Natural killer cell treated with Interleukin-12 subunit alpha and Interleukin-12 subunit beta and Interleukin-15 and Interleukin-18, amount 100 ng/mL, for 72 hours (primary cell): ENCODE measurements at places on chromosomes 1 and 21.

GRCh38 chr1:24105368-24106160 lies 6.4 kb downstream of the MYOM3 start:
- no peak for DNase-seq

DNA sequence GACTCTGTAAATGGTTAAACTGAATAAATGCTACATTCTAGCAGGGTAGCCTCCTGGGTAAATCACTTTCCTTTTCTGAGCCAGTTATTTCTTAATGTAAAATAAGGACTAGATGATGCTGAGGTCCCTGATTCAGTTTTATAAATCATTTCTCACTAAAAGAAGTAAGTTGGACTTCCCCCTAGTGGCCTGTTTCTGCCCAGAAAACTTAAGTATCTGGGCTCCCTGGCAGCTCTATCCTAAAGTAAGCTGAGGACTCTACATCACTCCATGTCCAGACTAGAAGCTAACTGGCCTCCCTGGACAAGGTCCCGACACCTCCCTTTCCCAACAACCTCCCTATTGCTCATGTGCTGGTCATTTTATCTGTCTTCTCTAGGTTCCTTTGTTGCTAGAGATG lies 3.0 kb downstream of the GPN2 start:
- DNase-seq = no peak

- DNase-seq = no peak
Observed at GRCh38 chr1:204868340-204868700, 2.3 kb upstream of the NFASC start.

GRCh38 chr1:84615790-84616189 lies 41.5 kb upstream of the CTBS start:
- DNase-seq = no peak

DNA sequence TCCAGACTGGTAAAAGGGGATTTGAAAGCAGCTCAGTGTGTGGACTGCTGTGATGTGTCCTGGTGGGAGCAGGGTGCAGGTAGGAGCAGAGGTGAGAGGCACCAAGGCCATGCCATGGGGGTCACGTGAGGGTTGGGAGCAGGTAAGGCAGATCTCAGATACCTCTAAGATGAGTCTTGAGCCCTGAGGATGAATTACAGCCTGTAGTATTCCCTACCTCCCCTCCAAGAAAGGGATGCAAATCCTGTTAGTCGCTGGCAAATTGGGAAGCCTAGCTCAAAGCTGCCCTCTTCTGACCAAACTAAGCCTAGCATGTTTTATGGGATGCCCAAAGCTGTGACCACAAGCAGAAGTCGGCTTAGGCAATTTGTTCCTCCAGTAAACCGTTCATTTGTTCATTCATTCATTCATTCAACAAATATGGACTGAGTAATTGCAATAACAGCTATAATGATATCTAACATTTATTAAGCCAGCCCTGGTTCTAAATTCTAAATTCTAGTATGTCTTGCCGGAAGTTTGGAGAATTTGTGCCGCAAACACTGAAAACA lies 3.9 kb upstream of the NUAK2 start:
- peak; percentile 69 for DNase-seq

DNA sequence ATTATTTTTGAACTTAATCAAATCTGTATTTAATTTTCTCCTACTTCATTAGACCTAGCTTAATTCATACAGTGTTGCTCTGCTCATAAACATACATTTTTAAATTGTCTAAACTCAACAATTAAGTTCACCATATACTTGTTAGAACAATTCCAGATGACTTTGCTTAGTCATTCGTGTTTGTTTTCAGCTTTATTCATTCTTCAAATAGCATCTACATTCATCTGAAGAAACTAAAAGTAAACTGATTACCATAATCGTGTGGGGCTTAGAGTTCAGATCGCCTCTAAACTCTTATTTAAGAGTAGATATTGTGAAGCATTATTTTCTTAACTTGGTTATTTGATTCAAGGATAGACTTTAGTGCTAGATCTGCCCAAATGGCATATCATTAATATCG lies 34.4 kb downstream of the KLHL20 start:
- no peak for DNase-seq

DNA sequence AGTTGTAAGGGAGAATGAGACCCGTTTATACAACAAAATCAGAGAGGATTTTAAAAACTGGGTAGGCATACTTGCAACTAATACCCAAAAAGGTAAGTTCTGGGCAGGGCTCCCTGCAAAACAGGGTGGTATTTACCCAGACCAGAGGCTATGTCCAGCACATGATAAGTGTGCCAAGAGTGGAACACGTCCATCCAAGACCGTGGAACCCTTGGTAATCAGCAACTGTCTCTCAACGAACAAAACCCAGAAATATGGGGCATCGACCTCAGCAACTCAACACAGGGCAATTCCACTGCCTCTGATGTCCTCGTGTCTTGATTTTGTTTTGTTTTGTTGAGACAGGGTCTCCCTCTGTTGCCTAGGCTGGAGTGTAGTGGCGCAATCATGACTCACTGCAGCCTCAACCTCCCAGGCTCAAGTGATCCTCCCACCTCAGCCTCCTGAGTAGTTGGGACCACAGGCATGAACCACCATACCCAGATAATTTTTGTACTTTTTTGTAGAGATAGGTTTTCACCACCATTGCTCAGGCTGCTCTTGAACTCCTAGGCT lies 26.7 kb upstream of the MX1 start:
- DNase-seq = no peak

- DNase-seq = no peak
Observed at GRCh38 chr21:46069166-46069565, 28.7 kb upstream of the COL6A2 start.

DNA sequence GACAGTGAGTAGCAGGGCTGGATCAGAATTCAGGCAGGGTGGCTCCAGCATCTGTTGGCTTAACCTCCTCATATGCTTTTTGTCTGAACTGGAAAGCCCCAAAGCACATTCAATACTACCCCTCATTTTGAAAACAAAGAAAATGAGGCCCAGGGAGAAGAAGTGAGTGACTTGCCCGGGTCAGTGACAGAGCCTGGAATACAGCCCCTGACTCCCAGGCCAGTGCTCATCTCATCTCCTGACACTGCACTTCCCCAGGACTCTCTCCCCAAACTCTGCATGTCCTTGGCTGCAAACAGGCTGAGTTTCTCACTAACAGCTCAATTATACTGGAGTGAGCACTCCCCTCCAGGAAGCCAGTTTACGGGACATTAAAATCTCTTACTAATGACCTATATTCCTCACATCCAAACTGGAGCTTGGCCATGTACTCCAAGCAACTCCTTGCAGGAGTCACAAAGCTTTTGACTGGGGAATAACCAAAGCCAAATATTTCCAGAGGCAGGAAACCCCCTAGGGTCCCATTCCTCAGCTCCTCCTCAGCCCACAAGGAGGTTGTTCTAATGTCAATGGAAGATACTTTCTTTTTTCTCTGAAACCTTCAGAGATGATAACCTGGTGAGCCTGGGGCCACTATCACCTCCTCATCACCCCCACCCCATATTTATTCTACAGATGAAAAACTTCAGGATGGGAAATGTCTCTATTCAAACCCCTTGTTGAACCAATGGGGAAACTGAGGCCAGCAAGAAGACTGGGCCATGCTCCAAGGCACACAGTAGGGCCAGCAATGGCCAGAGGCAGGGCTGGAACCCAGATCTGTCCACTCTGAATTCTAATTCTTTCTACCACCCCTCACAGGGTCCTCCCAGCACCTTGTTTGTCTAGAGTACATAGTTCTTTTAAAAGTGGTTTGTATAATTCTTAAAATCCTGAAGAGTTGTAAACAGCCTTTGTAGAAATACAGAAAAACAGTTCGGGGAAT lies 127.0 kb downstream of the PLPP3 start:
- no peak for DNase-seq

GRCh38 chr1:41658431-41659158 lies 174.1 kb upstream of the EDN2 start:
- DNase-seq = no peak

DNA sequence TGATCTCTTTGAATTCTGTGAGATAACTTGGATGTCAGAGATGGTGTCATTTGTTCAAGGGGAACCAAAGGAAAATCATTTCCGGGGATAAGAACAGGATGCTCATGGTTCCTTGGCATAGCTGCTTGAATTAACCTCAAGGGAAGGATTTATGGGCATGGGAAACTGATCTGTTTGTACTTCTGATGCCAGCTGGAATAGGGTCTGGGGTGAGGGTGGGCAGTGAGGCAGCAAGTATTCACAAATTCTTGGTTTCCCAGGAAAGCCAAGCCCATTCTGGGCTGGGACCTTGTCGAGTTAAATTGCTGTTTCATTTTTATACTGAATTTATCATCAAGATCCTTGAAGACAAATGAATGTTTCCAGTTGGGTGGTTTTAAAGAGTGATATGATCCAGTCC lies 14.1 kb downstream of the INTS3 start:
- DNase-seq = no peak

DNA sequence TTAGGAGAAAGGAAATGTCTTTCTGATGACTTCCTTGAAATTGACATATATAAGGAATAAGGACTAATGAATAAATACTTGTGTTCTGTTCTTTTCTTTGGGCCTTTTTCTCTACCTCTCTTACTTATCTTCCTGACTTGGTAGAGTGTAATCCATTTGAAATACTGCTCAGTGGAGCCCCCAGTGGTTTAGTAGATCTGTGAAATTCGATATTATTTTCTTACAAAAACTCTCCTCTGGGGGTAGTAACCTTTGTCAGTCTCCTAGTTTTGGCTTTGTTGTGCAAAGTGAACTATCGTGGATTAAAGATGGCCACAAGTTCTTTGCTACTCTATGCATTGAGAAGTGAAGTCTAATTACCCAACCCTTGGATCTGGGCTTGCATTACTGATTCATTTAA lies 48.8 kb downstream of the DUSP10 start:
- no peak for DNase-seq

DNA sequence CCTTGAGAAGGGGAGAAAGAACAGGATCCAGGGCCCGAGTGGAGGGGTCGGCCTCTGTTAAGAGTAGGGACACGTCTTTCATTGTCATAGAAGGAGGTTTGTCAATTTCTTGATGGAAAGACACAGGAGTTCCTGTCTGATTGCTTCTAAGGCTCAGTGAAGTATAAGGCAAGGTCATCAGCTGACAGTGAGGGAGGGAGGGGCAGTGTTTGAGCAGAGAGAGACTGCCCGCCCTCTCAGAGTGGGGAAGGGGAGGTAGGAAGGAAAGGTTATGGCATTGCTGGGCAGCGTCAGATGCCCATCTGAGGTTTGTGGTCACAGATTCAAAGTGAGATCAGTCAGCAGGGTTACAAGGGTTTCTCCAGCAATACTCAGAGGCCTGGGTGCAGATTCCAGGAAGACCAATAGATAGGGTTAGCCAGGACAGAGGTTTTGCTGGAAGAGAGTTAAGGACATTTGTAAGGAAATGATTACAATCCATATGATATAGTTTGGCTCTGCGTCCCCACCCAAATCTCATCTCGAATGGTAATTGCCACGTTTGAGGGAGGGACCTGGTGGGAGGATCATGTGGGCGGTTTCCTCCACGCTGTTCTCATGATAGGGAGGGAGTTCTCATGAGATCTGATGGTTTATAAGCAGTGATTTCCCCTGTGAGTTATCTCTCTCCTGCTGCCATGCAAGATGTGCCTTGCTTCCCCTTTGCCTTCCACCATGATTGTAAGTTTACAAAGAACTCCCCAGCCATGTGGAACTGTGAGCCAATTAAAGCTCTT lies 127.2 kb upstream of the GJB5 start:
- DNase-seq = no peak

DNA sequence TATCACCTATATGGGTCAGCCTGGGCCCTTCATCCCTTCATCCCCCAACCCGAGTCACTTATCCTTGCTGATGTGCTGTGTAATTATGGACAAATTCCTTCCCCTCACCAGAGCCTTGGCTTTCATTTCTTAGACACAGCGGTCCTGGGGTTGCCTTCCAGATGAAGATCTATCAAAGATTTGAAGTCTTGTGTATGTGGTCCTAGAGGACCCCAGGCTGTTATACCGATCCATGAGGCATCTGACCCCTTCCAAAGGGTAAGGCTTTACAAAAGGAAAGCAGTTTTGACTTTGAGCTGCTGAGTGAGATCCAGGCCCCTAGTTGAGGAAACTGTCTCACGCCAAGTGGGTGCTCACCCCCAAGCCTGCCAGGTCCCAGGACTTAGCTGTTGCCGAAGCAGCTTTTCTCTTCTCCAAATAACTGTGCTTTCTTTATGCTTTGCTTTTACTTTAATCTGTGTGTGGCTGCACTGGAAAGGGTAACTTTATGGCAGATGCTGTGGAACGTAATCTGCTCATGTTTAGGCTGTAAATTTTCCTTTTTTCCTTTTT lies 37.6 kb downstream of the MAN1C1 start:
- no peak for DNase-seq

GRCh38 chr1:207691841-207692240 lies 46.9 kb downstream of the CR1L start:
- DNase-seq = no peak

DNA sequence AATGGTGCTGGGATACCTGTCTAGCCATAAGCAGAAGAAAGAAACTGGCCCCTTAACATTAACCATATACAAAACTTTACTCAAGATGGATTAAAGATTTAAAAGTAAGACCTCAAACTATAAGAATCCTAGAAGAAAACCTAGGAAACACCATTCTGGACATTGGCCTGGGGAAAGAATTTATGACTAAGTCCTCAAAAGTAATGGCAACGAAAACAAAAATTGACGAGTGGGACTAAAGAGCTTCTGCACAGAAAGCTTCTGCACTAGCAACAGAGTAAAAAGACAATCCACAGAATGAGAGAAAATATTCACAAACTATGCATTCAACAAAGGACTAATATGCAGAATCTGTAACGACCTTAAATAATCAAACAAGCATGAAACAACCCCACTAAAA lies 66.7 kb downstream of the NME7 start:
- no peak for DNase-seq

DNA sequence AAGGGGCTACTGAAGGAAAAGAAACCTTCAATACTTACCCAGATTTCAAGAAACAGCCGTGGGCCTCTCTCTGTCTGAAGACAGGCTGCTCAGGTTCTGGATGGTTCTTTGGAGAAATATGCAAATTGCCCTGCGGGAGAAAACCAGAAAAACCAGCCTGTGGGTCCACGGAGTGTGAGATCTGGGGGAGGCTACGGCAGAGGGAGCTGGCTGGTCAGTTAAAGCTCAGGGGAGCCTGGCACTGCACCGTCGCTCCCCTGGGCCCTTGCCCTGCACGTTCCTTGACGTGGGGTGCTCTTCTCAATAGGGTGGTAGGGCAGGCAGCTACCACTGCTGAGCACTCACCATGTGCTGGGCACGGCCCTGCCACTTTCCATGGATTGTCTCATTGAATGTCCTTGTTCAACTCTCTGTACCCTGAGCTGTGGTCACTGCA lies 12.7 kb downstream of the TMCO4 start:
- DNase-seq = peak; percentile 12

DNA sequence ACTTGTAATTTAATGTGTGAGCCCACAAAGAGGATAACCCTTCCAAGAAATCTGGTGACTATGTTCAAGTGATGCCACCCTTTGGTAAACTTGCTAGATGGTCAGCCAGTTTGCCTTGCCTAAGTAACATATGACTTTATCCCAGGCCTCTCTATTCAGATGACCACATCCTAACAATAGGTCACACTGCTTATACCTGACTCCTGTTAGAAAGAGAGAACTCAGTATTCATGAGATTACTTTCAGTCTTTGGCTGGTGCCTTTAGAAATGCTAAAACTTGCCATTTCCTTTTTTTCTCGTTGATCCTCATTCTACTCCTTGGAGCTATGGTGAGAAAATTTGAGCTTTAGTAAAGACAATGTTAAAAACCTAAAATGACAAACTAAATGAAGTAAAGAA lies 28.5 kb upstream of the SERBP1 start:
- no peak for DNase-seq
